Aorta (tissue), 5 donors: ENCODE measurements at places on chromosomes 2 and 18. TPM values are rescaled to one million over a fixed set of nuclear protein-coding genes. Genes with fewer than 3 reads are reported as not detected.

- DNase-seq, result no peak
Observed at GRCh38 chr2:209662021-209662420, 109.6 kb upstream of the UNC80 start.

KDSR gene
- total RNA-seq, result 74.3 TPM

DNA sequence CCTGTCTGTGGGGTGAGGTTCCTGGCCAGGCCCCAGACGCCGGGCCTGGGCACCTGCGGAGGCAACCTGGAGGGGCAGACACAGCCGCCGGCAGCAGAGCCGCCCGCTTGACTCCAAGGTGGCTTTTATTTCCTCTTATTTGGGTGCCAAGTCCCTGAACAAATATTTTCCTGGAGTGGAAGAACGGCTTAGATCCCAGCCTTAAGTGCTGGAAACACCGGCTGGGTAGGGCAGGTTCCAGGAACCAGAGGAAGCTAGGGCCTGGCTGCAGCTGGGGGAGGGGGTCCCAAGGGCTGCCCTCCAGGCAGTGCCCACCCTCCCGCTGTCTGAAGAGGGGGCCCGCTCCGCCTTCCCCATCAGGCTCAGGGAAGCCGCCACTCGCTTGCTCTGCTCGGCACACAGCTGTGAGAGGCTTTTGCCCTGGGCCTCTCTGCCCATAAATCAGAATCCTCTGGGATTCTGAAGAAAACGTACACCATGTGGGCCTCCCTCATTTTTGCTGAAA lies 28.2 kb downstream of the SDC1 start:
- no peak for DNase-seq

GRCh38 chr2:726169-726568 lies 49.0 kb upstream of the TMEM18 start:
- DNase-seq, result no peak

DNA sequence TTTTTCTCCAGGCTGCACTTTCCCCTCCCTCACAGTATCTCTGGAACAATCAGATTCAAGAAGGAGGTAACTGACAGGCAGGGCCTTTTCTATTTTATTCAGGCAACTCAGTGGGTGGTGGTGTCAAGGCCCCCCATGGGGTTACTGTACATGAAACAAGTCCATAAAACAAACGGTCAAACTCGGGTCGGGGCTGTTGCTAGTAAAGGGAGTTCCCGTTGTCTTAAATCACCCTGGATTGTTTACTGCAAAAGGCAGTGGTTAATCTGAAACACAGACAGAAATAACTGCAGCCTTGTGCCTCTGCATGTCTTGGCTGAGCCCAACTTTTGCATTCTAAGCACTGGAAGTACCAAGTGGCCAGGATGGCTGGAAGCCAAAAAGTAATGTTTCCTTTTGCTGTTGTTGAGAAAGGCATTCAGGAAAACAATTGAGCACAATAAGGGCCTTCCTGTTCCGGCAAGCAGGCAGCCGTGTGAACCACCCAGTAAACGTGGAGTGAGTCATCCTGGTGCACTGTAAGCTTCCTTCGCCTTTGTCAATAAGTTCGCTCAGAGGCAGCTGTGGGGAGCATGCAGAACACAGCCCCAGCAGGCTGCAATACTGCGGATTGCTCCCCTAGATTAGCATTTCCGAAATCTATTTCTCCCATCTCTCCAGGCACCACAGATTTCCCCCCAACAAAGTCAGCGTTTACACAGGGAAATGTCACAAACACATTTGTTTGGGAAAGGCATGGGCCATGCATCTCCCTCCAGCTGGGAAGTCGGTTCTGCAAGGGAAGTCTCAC lies 149.6 kb downstream of the IRS1 start:
- DNase-seq, result peak; percentile 80

SRD5A2 gene
- not detected for total RNA-seq

DNA sequence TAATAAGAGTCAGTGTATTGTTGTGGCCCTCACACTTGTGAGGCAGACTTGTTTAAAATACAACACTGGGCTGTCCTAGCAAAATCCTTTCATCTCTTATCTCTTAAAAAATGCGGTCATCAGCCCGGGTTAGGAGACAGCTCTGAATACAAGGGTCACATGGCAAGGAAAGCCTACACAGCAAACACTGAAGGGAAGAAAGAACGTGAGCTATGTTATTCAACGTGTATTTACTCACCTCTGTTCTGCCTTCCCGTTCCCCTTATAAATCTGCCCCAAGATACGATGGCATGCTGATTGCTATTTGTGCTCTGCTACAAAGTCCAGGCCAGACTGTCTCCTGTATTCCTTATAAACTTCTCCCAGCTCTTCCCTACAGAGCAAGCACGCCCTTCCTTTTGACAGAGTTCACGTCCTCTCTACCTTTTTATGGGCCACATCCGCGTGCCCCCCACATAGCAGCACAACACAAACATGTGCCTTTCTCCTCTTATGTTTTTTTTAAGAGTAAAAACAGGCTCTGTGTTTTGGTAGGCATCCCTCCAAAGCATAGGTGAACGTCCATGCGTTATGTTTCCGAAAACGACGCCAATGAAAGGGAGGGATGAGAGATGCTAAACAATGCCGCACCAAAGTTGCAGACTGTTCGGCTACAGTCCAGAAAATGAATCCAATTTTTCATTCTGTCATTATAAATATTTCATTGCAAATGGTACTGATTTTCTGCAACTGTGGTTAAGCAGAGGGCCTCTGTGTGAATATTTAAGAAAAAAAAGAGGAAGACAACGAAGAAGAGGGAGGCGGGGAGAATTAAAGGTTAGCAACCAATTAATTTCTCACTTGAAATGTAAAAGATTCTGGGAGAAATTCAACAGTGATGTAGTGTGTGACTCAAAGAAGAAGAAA lies 274.7 kb downstream of the ZNF521 start:
- no peak for DNase-seq

DNA sequence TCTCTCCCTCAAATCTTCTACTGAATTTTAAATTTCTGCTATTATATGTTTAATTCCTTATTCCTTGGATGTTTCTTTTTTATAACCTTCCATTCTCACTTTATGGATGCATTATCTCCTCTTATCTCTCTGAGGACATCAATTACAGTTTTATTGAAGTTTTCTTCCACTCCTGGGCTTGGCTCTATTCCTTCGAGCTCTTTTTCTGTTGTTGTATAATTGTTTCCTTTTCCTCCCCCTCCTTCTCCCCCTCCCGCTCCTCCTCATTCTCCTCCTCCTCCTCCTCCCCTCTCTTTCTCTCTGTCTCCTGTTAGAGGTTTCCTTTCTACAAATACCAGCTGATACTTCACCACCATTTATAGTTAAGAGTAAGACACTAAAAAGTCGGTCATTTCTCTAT lies 209.8 kb downstream of the ZBTB7C start:
- DNase-seq, result no peak

DNA sequence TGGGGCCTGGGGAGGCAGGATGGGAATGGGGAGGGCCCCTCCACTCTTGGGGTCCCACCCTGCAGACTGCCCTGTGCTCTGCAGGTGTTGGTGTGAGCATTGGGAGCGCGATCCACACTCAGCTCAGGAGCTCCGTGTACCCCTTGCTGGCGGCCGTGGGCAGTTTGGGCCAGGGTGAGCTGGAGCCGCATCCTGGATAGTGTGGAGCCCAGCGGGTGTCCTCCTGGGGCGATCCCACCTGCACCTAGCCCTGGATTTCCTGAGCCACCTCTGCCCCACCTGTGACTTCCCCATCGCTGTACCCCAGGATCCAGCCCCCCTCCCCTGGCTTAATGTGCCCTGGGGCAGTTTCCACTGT lies 2.6 kb downstream of the PROM2 start:
- no peak for DNase-seq

LRRC30 gene
- total RNA-seq, result not detected

GRCh38 chr18:63255435-63255834 lies 64.1 kb downstream of the BCL2 start:
- DNase-seq, result no peak

DNA sequence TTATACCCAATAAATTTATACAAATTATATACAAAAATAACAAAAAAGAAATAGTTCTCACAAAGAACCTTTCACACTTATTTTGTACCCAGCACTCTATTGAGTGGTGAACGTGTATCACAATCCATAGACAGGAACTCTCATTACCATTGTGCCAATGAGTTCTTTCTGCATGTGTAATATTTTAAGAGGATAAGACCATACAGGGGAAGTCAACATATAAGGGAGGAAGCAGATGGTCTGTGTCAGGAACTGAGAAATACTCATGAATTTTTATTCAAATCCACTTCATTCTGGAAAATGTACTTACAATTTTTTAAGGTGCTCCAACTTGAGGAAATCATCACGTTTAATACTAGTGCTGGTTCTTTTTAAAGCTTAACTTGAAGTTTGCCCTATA lies 27.1 kb upstream of the ELOA2 start:
- DNase-seq, result no peak

MAP3K19 gene
- total RNA-seq, result not detected
